IgD-negative memory B cell (primary cell): ENCODE measurements at places on chromosomes 1 and 21. TPM values are rescaled to one million over a fixed set of nuclear protein-coding genes. Genes with fewer than 3 reads are reported as not detected.

Gene GBP1
- polyA plus RNA-seq: 9.3 TPM

Gene CENPS
- polyA plus RNA-seq: 12.3 TPM

Gene GREM2
- polyA plus RNA-seq: not detected

Gene CCDC181
- not detected for polyA plus RNA-seq

Gene MYOG
- polyA plus RNA-seq: not detected

Gene ANGPTL1
- 0.58 TPM for polyA plus RNA-seq

Gene STUM
- not detected for polyA plus RNA-seq

Gene CADM3
- 0.13 TPM for polyA plus RNA-seq

Gene PPP1R15B
- 24.4 TPM for polyA plus RNA-seq

Gene TMEM269
- not detected for polyA plus RNA-seq

Gene SMIM1
- polyA plus RNA-seq: not detected

Gene MPL
- not detected for polyA plus RNA-seq

Gene TSPEAR
- polyA plus RNA-seq: not detected

Gene RGS8
- not detected for polyA plus RNA-seq

Gene RPE65
- not detected for polyA plus RNA-seq

Gene PLA2G2D
- 10.1 TPM for polyA plus RNA-seq

Gene UBR4
- 14.1 TPM for polyA plus RNA-seq

Gene FNDC7
- polyA plus RNA-seq: not detected

Gene GJA8
- polyA plus RNA-seq: not detected

Gene INSRR
- not detected for polyA plus RNA-seq

Gene IGSF8
- 35.4 TPM for polyA plus RNA-seq

Gene AGTRAP
- 52.6 TPM for polyA plus RNA-seq

Gene LIPI
- not detected for polyA plus RNA-seq

Gene S100A13
- polyA plus RNA-seq: 3.0 TPM

Gene TMEM82
- polyA plus RNA-seq: not detected

Gene CXADR
- polyA plus RNA-seq: not detected

Gene RBP7
- polyA plus RNA-seq: 1.3 TPM

Gene OR6K6
- polyA plus RNA-seq: not detected

Gene SLAMF8
- not detected for polyA plus RNA-seq

Gene REG4
- not detected for polyA plus RNA-seq

Gene TOR1AIP2
- 10.8 TPM for polyA plus RNA-seq

Gene MIXL1
- polyA plus RNA-seq: 1.6 TPM

Gene QSOX1
- polyA plus RNA-seq: 10.4 TPM

Gene APCS
- polyA plus RNA-seq: not detected

Gene SYT14
- not detected for polyA plus RNA-seq

Gene ZNF648
- not detected for polyA plus RNA-seq

Gene SH2D2A
- polyA plus RNA-seq: 2.1 TPM

Gene TXNDC12
- 75.4 TPM for polyA plus RNA-seq

Gene PPIH
- 64.6 TPM for polyA plus RNA-seq

Gene OR2L5
- not detected for polyA plus RNA-seq

Gene TPTE
- not detected for polyA plus RNA-seq

Gene NENF
- polyA plus RNA-seq: 35.7 TPM

Gene ATF6
- 14.3 TPM for polyA plus RNA-seq
